Activated CD4-positive, alpha-beta T cell treated with anti-CD3 and anti-CD28 coated beads for 36 hours (primary cell): ENCODE measurements at places on chromosomes 1 and 21. TPM values are rescaled to one million over a fixed set of nuclear protein-coding genes. Genes with fewer than 3 reads are reported as not detected.

CDC14A gene
- total RNA-seq = 13.6 TPM

GREM2 gene
- 0.07 TPM for total RNA-seq

LRRC3 gene
- 2.9 TPM for total RNA-seq

SYCP1 gene
- not detected for total RNA-seq

ANKRD34A gene
- total RNA-seq = 6.1 TPM

RCOR3 gene
- 33.4 TPM for total RNA-seq

- DNase-seq = no peak
Observed at GRCh38 chr1:227489572-227489971, 73.8 kb upstream of the ZNF678 start.

DNA sequence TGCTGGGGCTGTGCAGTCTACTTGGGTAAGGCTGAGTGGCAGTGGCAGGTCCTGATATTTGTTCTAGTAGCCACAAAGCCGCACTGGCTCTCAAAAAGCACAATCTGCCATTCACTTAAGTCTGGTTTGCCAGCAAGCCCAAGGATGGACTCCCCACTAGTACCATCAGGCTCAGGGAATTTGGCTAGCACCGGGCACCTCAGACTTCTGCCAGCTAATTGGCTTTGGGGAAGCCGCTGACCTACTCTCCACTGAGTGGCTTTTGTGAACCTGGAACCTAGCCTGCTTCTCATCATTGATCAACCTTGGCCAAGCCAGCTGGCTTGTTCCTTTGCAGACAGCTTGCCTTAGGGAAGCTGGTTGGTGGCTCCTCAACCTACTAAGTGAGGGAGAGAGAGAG, 83.1 kb downstream of the ESRRG start:
- DNase-seq = no peak

DNA sequence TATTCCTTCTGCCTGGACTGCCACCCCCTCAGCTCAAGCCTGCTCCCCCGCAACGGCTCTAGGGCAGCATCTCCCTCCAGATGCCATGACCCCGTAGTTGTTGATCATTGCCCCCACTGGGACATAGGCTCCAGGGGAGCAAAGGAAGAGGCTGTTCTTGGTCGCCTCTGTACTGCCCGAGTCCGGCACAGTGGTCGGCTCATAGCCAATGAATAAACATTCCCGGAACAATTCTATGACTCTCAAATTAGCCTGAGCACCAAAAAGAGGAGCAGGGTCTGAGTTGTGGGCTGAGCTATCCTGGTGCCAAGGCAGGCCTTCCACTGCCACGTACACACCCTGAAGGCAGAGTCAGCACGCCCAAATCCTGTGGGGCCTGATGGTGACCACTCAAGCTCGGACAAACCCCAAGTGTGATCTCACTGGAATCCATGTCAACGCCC, 33.1 kb downstream of the CAPZB start:
- DNase-seq = no peak

DNA sequence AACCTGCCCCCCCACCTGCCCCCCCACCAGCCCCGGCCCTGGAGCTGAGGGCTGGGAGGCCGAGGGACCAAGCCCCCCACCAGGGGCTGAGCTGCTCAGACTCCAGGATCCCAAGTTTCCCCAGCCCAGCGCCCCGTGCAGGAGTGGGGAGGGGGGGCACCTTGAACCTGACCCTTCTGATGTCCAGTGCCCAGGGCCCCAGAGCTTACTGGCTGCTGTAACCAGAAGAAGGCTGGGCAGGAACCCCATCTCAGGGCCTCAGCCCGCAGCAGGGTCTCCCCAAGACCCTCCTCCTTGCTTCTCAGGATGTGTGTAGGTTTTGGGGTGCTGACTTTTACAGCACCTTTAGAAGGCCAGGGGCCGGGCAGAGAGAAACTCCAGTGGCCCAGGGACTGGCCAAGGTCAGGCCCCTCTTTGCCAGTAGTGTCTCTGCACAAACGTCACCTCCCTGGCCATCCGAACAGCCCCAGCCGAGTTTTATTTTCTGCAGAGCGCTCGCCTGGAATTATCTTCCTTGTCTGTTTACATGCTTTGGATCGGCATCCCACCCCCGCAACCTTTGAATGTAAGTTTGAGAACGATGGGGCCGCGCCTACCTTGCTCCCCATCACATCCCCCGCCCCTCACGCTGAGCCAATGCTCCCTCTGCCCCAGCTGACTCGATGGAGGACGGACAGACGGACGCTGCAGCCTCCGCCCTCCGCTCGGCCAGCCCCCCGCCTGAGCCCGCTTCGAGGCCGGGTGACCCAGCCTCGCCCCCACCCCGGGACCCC, 70.1 kb upstream of the CASZ1 start:
- peak; percentile 64 for DNase-seq

DNA sequence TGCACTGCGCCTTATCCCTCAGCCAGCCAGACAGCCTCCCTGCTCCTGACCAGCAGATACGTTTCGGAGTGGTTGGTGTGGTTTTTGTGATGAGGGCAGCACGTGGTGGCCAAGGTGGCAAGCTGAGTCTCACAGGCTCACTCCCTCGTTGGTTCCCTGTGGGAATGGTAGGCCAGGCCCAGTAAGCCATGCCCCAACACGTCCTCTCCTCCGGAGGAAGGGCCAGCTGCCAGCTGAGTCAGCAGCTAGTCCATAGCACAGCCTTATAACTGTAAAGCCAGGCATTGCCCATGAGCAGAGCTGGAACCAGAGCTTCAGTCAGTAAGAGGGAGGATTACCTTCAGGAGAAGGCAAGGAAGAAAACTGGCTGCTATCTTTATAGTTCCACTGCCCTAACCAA, 29.5 kb downstream of the SZRD1 start:
- no peak for DNase-seq

DNA sequence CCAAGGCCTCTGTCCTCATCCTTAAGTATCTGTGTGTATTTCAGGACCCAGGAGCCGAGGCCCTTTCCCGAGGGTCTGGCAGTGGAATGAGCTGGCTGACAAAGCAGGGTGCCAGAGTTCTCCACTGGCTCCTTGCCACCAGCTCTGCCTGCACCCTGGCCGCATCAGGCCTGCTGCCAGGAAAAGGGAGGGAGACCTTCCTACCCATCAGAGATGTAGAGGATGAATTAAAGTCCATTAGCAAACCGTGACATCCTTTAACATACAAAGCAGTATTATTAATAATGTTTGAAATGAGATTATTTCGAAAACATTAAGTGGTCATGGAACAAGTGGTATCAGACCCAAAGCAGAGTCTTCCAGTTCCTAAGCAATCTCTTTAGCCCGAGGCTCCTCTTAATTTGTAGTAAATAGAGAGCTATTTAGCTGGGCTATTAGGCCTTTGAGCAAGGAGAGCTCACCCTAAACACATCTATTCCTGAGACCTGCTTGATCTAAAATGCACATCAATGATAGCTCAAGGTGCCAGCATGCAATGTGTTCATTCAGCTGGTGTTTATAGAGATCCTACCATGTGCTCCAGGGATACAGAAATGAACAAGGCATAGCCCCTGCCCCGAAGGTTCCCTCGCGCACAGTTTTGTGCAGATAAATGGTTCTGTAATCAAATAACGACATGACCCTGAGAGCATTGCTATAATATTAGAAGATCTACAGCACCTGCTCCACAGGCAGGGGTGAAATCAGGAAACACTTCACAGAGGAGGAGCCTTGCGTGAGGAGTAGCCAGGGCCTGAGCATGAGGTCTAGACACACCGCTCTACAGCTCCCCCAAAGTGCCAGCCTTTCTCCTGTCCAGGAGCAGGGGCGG, 44.0 kb downstream of the FAM163A start:
- no peak for DNase-seq

DNA sequence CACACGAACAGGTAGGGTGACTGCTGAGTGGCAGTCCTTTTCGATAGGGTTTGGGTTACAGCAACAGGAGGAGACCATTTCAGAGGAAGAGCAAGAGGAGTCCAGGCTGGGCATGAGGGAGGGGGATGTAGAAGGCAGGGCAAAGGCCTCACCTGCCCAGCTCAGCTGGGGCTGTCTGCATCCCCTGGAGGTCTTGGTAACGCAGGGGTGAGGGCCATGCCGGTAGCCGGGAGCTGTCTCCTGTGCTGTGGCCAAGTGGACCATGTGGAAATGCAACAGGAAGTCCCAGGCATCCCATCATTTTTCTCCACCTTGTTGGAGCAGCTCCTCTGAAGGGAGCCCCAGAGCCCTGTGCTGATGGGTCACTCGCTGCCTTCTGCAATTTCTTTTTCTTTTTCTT, 105.4 kb upstream of the C1orf174 start:
- no peak for DNase-seq

- DNase-seq = no peak
Observed at GRCh38 chr1:60746278-60746791, 336.0 kb upstream of the NFIA start.

- DNase-seq = no peak
Observed at GRCh38 chr1:194795917-194796593, 1609.6 kb upstream of the B3GALT2 start.

DNA sequence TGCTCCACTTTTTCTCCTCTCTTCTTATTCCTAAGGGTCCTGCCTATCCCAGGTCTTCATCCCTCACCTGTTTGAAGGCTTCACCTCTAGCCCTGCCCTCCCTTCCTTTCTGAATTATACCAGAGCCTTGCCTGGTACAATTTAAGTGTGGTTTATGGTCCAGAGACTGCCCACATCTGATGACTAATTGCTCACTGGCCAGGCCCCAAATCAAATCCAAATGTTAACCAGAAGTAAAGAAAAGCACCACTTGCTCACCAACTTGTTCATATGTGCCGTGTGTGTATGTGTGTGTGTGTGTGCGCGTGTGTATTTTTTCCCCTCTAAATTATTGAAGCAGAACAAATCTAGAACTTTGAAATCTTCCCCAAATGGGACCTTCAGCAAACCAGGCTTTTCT, 26.4 kb downstream of the MYOM3 start:
- DNase-seq = no peak

DNA sequence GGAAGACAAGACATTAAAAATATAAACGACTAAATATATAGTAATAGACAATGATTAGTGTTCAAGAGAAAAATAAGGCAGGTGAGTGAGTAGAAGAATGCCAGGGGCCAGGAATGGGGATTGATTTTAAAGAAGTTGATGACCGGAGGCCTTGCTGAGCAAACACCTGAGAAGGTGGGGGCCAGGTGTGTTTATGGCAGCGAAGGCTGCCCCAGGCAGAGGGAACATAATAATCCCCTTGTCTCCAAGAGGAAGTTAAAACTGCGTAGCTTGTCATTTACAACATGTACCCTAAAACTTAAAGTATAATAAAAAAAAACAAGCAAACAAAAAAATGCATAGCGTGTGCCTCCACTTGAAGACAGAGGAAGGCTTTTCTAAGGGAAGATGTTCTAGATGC, 220.3 kb downstream of the URB2 start:
- no peak for DNase-seq

DNA sequence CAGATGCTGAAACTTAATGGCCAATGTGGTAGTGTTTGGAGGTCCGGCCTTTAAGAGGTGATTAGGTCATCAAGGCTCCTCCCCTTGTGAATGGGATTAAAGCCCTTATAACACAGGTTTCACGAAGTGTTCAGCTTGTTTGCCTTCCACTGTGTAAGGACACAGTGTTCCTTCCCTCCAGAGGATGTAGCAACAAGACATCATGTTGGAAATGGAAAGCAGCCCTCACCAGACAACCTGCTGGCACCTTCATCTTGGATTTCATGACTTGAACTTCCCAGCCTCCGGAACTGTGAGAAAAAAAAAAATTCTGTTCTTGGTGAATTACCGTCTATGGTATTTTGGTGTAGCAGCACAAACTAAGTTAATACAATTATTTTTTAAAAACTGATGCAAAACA, 613.8 kb downstream of the KIF26B start:
- DNase-seq = no peak

GRCh38 chr21:36325373-36326010, 5.5 kb downstream of the MORC3 start:
- DNase-seq = no peak

DNA sequence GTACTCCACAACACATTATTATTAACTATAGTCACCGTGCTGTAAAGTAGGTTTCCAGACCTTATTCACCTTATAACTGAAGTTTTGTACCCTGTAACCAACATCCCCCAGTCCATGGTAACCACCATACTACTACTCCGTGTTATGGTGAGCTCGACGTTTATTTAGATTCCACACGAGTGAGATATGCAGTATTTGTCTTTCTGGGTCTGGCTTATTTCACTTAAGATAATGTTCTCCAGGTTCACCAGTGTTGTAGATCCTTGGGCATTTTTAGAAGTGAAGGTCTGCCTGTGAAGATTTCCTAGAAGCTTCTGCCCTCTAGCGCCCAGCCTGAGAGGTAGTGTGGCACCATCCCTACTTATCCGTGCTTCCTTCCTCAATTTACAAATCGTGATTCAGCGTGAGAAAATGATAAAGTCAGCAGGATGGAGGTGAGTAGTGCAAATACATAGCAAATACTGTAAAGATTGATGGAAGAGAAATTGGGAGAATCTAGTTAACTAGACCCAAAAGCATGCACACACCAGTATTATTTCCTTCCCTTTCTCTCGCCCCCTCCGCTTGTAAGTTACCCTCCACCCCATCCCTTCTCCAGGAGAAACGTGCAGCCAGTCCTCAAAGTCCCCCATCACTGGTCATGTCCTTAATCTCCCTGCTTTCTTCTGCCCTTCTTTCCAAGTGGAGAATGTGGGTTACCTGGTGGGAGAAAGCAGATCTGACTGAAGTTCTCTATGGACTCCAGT, 36.0 kb upstream of the DISC1 start:
- DNase-seq = peak; percentile 71

DNA sequence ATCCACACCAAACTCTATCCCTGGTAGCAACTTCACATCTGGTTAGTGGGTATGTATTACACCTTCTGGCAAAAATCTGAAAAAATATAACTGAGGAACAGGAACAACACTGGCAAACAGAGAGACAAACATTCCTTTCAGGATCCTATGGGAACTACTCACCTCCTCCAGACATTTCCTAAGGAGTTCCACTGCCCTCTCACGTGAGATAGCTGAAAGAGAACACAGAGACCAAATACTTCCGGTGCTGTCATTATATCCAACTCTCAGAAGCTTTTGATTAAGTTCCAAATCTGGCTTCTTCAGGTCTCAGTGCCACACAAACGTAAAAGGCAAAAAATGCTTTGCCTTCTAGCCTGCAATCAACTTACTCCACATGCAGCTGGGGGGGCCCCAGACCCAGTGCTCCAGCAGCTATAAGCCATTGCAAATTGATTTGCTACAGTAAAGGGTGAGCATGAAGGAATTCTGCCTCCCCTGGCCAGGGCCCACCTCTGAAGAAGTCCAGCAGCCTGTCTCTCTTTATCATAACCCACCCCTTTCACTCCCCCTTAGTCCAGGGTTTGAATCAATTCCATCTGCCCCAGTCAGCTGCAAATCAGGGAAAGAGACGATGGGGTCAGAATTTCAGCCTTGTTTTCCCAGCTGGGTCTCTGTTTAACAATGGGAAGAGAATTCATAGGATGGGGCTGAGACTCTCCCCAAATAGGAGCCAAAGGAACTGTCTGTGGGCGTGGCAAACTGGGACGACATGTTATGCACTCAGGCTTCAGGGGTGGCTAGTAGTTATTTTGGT, 32.2 kb downstream of the TFAP2E start:
- no peak for DNase-seq
